AG09309 (cell line): ENCODE measurements at places on chromosomes 7 and 10.
A peak's percentile ranks its signal among the peaks of the same experiment; 100 is the strongest.

- peak; percentile 17 for DNase-seq
These were observed 87.5 kb upstream of the GATAD1 start for GRCh38 chr7:92359801-92360200.

DNA sequence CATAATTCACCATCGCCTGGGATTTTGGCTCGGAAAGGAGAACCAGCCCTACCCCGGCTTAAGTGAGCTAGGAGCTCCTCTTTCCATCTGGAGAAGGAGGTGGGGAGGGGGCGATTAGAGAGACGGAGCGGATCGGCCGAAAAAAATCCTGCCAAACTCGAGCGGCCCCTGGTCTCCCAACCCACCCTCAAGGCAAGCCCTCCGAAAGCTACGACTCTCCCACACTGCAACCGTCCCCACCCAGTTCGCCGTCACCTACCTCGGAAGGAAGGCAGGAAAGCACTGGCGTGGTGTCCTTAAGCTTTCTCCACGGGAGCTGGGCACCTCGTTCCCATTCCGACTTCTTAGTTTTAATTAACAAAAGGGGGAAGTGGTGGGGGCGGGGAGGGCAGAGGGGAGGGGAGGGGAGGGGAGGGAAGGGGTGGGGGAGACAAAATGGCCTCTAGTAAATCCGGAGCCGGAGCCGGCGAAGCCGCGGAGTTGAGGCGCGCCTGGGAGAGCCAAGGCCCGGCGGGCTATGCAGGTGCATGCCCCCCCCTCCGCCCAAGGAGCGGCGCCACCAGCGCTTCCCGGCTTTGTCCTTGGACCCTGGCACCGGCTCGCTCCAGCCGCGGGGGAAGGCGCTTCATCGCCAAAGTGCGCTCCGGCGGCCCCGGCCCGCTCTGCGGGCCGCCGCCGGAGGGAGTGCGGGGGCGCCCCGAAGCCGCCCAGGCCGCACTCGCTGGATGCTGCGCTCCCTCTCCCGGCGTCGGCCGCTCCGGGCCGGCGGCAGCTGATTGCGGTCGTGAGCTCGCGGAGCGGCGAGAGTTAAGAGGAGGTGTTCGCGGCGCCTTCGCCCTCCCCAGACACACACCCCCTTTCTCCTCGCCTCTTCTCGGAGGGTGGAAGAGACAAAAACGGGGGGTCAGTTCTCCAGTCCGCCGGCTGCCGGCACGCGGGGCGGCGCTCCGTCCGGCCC is at the start of gene LRRC4:
Gene LRRC4 (minus strand): TSS at position 784 of the 958 bp plus-strand sequence. CDS start 797 bp downstream, outside the sequence.
- DNase-seq: no peak

DNA sequence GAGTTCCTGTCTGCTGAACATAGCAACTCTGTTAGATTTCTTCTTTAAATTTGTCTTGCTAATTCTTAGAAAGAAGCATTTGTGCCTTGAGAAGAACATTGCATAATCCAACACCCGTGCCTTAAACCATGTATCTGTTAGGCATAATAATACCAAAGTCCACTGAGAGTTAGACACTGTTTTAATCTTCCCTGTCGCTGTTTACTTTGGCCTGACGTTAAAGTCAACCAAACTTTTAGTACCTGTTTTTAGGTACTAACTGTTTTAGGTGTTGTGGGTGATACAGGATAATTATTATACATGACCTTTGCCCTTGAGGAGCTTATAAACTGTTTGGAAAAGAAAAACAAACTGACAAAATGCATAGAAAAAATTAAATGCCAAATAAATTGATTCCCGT is 43.6 kb downstream of the KLHDC10 start:
- DNase-seq: no peak

- DNase-seq: no peak
These were observed 313.3 kb downstream of the FGFR2 start for GRCh38 chr10:121284936-121285335.

DNA sequence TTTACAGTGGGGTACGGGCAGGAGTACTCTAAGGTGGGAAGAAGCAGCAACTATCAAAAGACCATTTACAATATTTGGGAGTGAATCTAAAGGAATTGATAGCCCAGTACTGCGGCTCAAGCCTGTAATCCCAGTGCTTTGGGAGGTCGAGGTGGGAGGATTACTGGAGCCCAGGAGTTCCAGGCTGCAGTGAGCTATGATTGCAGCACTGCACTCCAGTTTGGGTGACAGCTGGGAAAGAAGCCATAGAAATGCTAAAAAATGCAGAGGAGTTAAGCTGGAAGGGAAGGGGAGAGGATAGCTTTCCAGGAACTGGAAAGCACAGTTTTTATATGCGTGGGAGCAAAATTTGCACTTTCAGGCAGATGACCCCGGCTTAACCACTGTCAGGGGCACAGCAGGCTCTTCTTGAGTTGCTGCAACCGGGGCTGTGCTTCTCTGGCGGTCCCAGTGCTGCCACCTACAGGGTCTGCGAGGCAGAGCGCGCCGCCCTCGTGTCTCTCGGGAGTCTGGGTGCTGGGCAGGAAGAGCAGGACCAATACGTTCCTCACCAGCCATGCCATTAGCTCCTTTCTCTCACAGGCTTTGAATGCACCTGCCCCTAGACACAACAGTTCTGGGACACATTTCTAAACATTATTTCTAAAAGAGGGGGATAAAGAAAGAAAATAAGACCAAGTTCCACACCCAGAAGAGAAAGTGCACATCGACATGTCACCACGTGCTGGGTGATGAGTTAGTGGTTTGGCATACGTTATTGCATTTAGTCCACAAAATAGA is 10.1 kb upstream of the BMPER start:
- peak; percentile 40 for DNase-seq

GRCh38 chr10:13822490-13822889 is 235.7 kb downstream of the PRPF18 start:
- no peak for DNase-seq

DNA sequence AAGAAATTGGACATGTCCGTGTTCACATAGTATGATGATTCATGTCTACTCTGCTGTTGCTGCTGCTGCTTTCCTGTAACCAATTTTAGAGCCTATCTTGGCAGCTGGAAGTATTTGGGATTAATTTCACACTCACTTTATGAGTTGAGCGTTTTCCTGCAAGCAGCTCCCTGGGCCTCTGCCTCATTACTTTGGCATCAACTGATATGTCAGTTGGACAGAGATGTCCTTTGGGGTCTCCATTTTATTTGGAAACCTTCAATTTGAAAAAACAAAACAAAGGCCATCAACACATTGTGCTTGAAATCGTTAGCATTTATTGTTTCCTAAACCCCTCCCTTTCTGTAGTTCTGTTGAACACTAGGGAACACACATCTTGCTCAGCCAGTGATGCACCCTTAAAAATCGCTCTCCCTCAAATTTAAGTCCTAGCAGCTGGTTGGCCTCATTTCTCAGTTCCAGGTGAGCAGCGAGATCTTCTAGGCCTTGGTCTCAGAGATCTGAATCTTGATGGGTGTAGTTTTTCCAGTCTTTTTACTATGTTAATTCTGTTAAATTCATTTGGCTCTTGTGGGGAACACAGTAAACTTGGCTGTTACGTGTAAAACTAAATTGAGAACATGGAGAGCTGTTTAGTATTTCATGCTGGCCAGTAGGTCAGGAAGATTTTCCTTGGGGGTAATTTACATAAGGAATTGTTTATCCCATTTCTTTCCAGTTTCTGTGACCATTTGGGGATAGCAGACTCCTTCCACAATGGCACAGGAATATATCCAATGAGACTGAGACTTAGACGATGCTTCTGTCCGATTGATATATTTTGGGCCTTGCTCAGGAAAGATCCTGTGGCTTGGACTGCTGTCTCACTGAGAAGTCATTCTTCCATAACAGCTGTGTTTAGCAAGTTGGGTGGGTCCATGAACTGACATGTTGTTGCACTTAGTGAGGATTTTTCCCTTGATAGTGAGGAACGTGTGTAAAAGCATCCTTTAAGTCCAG is 371.6 kb downstream of the BBS9 start:
- peak; percentile 52 for DNase-seq

GRCh38 chr10:10818082-10818481 is 199.6 kb upstream of the CELF2 start:
- no peak for DNase-seq

GRCh38 chr7:1758028-1758858 is 88.2 kb downstream of the ELFN1 start:
- no peak for DNase-seq

GRCh38 chr7:54839575-54840213 is 80.7 kb upstream of the SEC61G start:
- no peak for DNase-seq

- DNase-seq: no peak
These were observed 59.9 kb upstream of the AGBL3 start for GRCh38 chr7:134926396-134926795.

GRCh38 chr10:88527245-88527644 is 55.9 kb downstream of the RNLS start:
- DNase-seq: no peak

GRCh38 chr7:148699782-148700629 is 1.3 kb downstream of the CUL1 start:
- no peak for DNase-seq

DNA sequence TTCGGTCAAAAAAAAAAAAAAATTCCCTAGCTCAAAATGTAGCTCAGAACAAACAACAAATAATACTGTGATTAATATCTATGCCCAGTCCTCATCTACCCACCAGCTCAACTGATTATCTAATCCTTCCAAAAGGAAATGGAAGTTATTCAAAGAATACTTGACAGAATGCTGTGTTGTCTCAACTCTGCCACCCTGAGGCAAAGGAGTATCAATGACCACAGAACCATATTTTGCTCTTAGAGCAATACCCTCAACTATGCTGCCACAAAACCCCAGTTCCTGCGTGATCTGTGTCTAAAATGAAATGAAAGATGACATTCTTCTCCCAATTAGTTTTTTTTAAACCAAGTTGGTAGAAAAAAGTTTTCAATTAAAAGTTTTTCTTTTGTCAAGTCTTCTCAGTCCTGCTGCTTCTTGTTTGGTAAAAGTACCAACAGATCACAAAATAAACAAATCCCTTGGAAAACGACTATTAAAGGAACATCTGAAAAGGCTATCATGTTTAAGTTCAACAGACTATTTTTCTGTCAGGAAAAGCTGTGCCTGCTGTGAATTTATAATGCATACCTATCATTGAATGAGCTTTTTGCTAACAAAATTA is 21.6 kb downstream of the RBM28 start:
- peak; percentile 24 for DNase-seq

- DNase-seq: no peak
These were observed 444.3 kb downstream of the GPAM start for GRCh38 chr10:111739125-111739873.

GRCh38 chr10:122510326-122510725 is 49.0 kb downstream of the HTRA1 start:
- no peak for DNase-seq

DNA sequence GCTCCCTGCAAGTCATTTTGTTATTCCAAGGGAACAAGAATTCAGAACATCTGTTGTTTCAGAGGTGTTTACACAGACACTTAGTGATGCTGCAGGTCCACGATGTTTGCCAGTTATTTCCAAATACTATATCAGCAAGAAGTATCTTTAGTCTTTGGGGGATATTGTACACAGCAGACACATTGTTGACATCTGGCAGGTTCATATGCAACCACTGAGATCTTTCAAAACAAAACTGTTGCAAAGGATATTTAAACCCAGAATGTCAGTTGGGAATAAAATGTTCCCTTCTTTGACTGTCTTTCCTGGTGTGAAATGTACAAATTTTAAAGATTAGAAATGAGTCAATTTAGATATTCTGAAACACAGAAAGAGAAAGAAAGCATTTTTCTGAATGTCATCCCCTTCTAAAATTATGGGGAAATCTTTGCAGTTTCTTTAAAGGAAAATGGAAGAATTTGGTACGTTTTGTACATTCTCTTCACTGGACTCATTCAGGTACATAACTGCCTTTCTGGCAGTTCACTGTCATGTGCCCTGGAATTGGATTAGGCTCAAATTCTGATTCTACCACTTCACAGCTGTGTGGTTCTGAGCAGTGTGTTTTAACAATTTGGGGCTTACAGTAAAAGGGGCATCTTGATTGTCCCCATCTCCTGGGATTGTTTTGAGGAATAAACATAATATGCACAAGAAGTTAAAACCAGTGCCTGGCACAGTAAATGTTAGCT is 40.3 kb upstream of the CELF2 start:
- no peak for DNase-seq

GRCh38 chr7:81768951-81769778 is 682 bp downstream of the HGF start:
- no peak for DNase-seq

- no peak for DNase-seq
These were observed 95.3 kb downstream of the KAT6B start for GRCh38 chr10:74921744-74922143.

- DNase-seq: no peak
These were observed 612 bp downstream of the HILPDA start for GRCh38 chr7:128456255-128456725.

DNA sequence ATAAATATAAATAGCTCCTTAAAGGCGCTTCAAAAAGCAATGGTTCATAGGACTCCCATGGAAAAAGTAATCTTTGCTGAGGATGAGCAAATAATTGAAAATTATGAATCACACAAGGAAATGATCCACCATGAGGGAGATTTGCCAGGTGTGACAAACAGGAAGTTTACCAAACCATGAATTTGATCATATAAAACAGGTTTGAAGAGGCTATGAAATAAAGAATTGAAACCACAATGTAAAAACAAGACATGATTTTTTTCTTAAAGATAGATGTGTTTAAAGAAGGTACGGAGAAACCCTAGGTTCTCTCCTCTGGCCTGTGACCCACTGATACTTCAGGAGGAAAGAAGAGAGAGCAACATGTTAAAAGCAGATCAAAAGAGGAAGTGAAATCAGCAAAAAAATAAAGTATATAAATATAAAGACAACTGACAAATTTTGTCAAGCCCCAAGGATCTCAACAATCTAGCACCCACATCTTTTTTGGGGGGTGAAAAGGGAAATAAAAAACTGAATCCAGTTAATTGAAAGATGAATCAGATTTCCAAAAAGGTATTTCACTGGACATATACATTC is 111.3 kb upstream of the ASAH2 start:
- DNase-seq: no peak

- DNase-seq: no peak
These were observed 1.6 kb downstream of the SUV39H2 start for GRCh38 chr10:14880229-14880628.

- no peak for DNase-seq
These were observed 4.7 kb downstream of the TMEM120A start for GRCh38 chr7:75989500-75990388.

DNA sequence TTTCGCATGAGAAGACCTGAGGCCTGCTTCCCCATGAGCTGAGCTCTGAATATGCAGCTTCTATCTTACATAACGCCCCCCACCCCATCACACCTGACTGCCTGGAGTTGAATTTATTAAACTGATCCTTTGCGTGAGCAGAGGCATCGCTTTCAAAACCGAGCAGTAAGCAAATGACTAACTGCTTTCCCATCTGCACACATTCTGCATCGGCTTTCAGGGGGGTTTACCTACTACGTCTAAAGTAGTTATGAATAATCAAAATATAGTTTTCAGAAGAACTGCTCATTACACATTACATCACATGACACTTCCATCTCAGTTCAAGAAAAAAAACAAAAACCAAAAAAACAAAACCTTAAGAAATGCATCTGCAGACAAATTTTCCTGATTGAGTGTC is 54.7 kb upstream of the EGR2 start:
- DNase-seq: no peak
